ENCODE measurements at places on chromosomes 6 and 20.

GRCh38 chr20:46571418-46571817 lies 21.0 kb upstream of the OCSTAMP start:
- DNase-seq = no peak

DNA sequence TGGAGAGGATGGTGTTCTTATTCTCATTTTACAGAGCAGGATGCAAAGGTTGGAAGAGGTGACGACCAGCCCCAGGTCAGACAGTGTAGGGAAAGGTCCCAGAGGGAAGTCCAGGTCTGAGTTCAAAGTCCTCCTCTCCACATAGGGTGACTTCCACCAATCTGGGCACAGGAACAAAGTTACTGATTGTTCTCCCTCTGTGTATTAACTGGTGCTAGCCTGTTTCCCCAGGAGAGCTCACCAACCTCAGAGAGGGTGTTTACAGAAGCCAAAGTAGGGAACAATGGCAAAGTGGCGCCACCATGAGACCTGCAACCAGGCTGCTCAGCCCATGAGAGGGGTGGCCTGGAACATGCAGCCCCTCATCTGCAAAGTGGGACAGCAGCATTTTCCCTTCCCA lies 16.8 kb upstream of the SIRPB1 start:
- DNase-seq = no peak

DNA sequence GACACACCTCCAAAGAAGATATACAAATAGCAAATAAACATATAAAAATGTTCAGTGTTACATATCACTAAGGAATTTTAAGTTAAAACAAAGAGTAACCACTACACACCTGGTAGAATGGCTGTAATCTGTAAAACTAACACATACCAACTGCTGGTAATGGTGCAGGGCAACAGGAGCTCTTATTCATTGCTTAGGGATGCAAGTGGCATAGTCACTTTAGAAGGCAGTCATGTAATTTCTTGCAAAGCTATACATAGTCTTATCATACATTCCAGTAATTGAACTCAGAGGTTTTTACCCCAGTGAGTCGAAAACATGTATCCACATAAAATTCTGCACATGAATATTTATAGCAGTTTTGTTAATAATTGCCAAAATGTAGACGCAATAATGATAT lies 906.8 kb upstream of the CITED2 start:
- DNase-seq = no peak

DNA sequence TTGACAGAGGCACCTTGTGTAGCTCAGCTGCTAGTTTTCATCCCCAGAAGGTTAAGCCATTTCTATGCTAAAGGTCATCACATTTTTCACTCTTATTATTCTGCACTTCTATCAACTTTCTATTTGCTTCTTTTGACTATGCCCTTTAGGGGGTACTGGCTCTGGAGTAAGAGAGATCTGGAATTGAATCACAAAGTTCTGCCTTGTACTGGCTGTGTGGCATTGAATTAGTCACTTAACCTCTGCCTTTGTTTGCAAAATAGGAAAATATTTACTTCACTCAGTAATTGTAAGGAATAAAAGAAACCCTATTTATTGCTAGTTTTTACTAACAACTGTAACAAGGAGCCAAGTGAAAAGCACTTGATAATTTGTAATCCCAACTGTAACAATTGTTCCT lies 56.8 kb upstream of the MTRF1L start:
- DNase-seq = no peak

DNA sequence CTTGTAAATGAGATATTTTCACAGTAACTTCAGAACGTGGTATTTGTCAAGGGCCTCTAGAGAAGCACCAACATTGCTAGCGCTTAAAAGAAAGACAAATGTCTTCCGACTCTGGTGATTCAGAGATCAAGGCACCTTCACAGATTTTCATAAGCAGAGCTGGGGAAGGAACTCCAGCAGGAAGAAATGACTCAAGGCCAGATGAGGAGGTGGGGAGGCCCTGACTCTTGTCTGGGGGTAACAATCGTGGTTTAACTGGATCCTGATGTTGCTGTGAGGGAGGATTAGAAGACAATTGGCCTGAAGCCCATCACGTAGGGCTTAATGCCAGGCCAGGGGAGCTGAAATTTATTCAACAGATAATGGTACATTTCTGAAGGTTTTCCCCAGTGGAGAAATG lies 122.9 kb upstream of the QKI start:
- DNase-seq = no peak

DNA sequence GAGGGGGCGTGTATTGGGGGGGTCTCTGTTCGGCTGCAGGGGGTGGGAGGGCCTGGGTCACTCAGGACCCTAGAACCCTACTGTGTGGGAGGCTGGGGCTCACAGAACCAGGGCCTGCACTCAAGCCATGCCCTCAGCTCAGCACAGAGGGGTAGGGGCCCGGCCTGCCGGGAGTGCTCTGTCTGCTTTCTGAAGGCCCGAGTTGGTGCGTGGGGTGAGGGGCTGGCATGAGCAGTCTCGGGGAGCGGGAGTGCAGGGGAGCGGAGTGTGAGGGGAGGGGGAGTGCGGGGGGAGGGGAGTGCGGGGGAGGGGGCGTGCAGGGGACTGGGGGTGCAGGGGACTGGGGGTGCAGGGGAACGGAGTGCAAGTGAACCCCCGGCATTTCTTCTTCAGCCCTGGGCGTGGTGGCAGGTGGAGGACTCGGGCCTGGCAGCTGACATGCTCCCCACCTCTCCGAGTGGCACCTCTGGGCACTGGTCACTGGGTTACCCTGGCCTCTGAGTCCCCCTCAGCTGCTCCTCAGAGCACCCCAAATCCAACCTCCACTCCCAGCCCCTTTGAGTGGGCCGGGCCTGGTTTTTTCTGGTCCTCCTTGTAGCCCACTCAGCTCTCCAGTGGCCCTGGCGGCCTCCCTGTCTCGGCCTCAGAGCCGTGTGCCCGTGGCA lies 1.0 kb downstream of the COL20A1 start:
- DNase-seq = no peak

DNA sequence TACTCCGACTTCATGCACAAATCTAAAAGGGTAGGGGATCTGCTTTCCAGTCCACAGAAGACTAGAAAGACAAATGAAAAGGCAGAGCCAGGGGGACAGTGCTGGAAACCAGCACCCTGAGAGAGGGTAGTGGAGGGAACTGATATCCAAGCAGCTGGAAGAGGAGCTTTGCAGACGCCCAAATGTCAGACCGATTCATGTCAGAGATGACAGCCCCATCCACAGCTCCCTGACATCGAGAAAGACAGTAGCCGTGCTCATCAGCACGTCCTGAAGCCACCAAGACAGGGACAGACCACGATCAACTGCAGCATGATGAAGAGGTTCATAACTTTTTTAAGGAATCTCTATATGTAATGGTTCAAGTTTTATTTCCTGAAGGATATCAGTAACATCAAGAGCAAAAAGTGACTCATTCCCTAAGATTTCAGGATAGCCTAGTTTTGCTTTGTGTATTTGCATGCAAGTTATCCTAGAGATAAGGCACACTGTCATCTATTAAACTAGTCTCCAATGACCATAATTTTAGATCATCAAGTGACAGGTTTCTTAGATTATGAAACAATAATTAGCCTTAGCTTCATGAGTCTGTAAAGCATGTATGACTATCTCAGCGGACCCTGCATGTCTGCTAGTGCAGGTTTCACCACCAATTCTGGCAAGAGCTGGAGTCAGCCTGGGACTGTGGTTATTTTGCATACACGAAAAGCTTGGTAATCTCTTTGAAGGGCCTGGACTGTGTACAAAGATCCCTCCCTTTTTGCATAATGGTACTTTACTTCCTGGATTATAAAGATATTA lies 43.0 kb downstream of the PRDM1 start:
- no peak for DNase-seq

- DNase-seq = no peak
Measured at GRCh38 chr6:112227411-112227810, 27.0 kb downstream of the LAMA4 start.

GRCh38 chr20:11958855-11959254 lies 41.2 kb downstream of the BTBD3 start:
- DNase-seq = no peak

GRCh38 chr20:23754731-23755130 lies 4.0 kb upstream of the CST1 start:
- no peak for DNase-seq

GRCh38 chr6:11974089-11974488 lies 38.0 kb upstream of the HIVEP1 start:
- DNase-seq = no peak

DNA sequence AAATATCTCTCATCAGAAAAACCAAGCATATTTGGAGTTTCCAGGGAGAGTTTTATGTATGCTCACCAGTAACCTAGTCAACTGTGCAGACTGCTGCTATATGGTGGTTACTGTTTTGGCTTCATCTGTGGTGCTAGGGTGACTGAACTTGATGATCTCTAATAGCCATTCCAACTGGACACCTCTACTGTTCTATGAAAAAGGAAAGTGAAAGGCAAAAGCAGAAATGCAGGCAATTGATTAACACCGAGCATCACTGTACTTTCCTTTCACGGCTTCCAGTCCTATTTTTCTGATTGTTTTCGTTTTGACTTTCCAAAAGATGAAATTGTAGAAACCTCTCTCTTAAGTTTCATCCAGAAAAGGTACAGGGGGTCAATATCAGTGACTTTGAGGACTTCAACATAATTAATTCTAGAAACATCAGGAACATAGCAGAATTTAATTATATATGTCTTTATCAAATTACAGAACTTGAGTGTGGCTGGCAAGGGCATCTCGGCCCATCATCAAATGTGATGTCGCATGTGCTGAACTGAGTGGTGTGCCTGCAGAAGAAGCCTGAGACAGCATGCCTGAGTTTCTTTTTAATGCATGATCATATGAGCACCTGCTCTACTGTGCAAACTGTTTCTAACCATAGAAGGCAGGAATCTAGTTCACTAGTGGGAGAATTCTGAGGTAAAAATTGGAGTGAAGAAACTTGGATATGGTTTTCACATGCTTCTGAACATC lies 464.3 kb upstream of the FLRT3 start:
- no peak for DNase-seq
